Dermis blood vessel endothelial cell (primary cell): ENCODE measurements at places on chromosomes 7 and 10. TPM values are rescaled to one million over a fixed set of nuclear protein-coding genes. Genes with fewer than 3 reads are reported as not detected.

Gene NUTM2D
- 0.51 and 1.4 TPM in 2 replicates for total RNA-seq

Gene WAC
- 51.6 and 59.9 TPM in 2 replicates for total RNA-seq

Gene C10orf62
- 0.09 and 0.34 TPM in 2 replicates for total RNA-seq

Gene RPEL1
- total RNA-seq: 0.09 and 0.17 TPM in 2 replicates

Gene TUBAL3
- 0.28 and 0.34 TPM in 2 replicates for total RNA-seq

Gene ACBD7
- total RNA-seq: 0.85 and 6.0 TPM in 2 replicates

Gene C7orf57
- not detected in 2 replicates for total RNA-seq

Gene TMEM270
- not detected in 2 replicates for total RNA-seq

Gene DNAJB6
- total RNA-seq: 119 and 155 TPM in 2 replicates

Gene HPS1
- total RNA-seq: 24.8 and 32.7 TPM in 2 replicates

GRCh38 chr7:158508802-158509385, 78.7 kb downstream of the PTPRN2 start:
- DNase-seq: no peak

- DNase-seq: no peak
Measured at GRCh38 chr7:151330661-151331060, 11.0 kb upstream of the NUB1 start.

DNA sequence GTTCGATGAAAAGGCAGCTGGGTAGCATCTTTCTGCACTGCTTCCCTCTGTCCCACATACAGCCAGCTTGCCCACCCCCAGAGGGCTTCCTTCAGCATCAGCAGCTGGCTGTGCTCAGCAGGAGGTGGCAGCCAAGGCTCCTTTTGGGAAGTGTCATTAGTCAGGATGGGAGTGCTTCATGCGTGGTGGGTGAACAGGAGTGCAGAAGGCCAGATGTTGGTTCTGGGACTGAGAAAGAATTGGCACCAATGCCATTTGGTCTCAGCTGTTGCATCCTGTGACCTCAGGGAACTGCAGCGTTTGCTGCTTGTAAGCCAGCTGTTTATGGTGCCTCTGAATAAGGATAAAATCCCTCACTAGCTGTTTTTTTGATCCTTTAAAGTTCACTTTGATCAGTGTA, 131.1 kb upstream of the SORCS3 start:
- no peak for DNase-seq

DNA sequence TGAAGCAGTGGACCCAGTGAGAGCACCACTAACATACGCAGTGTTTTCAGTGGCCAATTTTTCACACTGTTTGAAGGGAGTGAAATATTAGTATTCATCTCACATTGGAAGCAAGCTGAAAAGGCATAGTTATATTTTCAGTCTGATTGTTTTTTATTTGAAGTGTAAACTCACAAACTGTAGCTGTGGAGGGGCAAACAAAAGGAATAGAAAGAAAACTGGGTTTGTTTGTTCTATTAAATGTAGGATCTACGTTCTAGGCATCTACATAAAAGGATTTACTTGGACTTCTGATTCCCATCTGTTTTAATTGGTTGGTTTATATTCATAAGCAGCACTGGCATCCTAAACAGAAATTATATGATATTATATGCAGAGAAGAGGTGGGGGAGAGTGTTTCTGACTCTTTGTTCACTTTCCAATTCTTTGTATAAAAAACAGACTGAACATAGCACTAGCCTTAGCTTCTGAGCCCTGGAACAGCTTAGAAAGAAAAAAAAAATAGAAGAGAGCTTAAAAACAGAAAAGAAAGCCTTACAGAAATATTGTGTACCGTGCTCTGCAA, 447.8 kb upstream of the KCND2 start:
- DNase-seq: no peak

- DNase-seq: no peak
Measured at GRCh38 chr7:75971309-75971960, 23.0 kb downstream of the TMEM120A start.

DNA sequence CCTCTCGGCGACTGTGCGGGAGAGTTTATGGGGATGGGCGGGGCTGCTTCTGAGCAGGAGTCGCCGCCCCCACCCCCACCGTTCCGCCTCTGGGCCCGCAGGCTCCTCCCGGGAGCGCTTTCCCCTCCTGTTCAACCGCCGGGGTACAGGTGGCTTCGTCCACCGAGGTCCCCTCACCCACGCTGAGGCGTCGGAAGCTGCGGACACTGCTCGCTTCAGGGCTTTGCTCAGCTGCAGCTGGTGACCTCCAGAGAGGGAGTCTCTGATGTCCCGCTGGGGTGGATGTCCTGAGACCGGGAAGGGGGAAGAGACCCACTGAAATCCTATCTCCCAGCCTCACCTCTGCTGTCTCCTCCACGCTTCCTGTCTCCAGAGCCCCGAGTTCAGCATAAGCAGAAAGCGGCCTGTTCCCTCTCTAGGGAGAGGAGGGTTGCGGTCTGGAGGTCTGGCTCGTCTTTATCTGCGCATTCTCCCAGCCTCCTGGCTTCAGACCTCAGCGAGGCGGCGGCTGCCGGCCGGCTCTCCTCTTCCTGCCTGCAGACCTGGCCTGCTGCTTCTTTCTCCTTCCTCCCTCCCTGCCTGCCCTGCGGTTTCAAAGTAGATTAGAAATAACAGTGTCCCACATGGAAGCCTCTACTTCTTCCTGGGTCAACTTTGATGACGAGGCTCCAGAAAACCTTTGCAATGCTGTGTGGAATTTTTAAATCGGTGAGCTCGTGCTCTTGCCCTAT, 1.8 kb downstream of the CYP2E1 start:
- DNase-seq: no peak

DNA sequence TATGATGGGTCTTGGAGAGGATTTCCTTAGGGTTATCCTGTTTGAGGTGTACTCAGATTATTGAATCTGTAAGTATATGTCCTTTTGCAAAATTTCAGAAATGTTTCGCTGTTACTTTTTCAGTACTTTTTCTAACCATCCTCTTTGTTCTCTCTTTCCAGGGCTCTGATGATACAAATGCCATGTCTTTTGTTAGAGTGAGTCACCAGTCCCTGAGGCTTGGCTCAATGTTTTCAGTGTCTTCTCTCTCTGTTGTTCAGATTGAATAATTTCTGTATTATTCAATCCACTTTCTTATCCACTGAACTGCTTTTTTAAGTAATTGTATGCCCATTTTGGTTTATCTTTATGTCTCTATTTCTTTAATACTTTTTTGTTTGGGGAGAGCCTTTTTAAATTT, 449.4 kb downstream of the TNS3 start:
- no peak for DNase-seq

GRCh38 chr7:74511345-74511744, 57.6 kb downstream of the GTF2IRD1 start:
- no peak for DNase-seq

DNA sequence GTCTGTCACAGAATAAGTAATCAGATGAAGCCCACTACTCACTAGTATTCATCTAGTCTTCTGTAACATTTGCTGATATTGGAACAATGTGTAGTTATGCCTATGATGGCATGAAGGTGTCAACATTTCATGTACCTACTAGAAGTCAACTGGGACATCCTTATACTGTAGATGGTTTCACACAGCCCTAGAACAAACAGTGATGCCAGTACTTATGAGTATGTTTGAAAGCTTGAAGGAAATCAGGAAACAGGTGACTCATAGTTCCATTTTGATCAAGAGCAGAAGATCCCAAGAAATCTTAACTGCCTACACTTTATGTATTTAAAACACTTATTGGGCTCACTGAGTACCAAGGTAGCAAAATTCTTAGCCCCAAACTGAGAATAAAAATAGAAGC, 1519.6 kb downstream of the REEP3 start:
- DNase-seq: no peak

DNA sequence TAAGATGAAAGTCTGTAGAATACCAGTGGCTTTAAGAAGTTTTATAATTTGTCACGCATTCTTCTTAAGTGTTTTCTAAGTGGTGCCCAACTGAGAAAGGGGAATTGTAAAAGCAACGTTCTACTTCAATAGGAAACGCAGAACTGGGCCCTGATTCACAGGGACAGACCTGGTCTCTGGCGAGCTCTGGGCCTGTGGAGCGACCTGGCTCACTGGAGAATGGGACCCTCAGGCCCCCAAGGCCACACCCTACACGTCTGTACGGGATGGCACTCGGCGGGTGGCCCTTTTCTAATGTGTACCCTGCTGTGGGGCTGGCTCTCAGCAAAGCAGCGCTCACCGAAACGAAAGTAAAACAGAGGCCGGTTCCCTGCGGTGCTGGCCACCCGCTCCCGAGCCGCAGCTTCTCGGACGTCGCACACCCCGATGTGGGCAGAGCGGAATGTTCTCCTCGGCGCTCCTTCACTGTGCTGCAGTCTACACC, 205.0 kb downstream of the DIP2C start:
- DNase-seq: peak; percentile 47

- DNase-seq: no peak
Measured at GRCh38 chr7:138878856-138879255, 80.9 kb upstream of the ATP6V0A4 start.

DNA sequence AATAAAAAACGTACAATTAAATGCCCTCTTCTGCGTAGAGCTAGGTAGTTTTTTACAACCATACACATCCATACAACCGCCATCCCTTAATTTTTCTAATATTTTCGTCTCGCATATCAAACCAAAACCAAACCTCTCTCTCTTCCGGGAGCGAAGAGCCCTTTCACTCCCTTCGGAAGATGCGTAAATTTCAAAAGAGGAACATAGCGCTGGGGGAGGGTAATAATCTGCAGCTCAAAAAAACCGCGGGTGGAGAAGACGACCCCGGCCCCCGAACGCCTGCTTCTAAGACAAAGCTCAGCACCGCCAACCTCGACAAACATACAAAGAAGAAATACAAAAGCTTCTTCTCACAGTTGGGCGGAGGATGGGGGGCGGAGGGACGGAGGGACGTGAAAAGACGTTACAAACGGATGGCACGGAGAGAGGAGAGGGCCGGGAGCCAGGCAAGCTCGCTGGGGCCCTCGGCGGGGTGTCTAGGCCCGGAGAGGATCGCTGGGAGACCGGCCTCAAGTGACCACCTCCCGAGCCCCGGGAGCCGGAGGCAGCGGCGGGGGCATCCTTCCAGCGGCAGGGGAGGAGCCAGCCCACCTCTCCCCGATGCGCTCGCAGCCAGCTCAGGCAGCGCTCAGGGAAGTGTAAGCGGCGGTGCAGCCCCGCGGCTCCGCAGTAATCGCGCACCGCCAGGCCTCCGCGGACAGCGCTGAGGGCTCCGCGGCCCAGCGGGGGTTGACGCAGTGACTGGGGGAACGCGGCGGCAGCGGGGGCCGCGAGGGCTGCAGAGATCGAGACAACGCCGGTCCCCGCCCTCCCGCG, 851 bp downstream of the MKRN1 start:
- DNase-seq: peak; percentile 61
